NCI-H2171 (cell line): ENCODE measurements at places on chromosomes 4 and X.

GRCh38 chr4:81255524-81255923, 40.5 kb upstream of the PRKG2 start:
- DNase-seq: no peak

DNA sequence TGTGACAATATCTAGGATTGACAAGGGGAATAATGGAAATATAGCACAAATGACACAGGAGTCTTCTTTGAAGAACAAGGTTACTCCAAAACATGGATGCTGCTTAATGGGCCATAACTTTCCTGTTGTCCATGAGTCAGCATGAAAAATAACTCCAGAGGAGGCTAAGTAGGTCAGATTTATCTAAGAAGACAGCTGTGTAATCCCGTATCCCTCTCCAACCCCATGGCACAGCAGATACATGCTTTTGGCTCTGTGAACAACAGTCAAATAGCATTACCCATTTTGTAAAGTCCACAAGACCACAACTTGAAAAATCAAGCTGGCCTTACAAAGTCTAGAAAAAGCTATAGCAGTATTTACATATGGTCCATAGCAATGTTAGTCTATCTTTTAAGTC, 2.1 kb upstream of the TMEM131L start:
- no peak for DNase-seq

DNA sequence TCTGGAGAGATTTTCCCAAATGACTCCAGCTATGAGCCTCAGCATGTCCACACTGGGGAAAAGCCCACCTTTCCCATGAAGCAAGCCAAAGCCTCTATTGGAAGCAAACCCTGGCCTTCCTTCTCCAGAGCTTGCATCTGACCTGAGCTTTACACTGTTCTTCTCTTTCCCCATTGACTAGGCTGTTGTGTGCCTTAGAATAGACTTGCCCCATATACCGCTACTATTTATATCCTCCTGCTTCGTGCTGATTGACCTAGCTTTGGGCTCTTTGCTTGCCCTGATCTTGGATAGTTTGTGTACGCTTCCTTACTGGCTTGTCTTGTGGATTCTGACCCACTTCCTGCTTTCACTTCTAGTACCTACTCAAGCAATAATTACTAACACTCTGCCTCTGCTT, 30.9 kb downstream of the FAM9B start:
- no peak for DNase-seq

DNA sequence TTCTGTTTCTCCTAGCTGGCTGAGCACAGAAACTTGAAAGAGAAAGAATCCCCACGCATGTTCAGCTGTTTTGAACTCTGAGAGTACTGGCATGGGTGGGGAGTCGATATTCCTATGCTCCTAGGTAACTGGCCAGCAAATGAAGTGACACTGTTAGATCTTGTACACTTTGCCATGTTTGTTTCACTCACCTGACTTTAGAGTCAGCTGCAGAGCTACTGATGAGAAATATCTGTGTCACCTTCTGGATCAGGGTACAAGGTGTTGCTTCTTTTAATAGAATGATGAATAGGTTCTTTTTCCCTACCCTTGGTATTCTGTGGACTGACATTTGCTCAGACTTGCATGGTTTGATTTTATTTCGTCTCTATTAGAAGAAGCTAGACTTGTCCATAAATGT, 28.3 kb downstream of the OCRL start:
- no peak for DNase-seq

DNA sequence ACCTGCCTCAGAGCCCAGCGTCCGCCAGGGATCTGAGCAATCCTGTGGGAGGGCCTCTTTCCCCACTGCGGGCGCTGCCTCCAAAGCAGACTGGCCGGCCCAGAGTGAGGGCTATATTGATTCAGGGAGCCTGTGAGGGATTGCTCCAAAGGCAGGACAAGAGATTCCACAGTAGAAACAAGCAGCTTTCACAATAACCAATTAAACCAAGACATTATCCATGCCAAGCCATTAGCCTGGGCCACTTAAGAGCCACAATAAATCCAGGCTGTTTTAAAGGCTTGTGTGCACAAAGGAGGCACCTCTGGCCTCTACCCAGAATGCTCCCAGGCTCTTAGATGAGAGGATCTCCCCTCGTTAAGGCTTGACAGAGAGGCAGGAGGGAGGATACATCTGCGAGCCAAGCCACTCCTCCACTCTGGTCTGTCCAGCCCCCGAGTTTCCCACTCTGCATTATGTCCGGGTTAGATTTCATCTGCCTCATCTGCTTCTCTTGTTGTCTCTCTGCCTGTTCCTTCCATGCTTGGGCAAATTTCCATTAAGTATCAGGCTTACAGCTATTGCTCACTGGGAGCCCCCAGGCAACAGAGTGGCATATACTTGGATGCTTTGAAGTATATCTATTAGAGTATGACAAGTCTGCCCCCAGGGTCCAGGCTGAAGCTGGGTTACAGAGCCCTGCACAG, 357.9 kb downstream of the UNC5C start:
- no peak for DNase-seq

DNA sequence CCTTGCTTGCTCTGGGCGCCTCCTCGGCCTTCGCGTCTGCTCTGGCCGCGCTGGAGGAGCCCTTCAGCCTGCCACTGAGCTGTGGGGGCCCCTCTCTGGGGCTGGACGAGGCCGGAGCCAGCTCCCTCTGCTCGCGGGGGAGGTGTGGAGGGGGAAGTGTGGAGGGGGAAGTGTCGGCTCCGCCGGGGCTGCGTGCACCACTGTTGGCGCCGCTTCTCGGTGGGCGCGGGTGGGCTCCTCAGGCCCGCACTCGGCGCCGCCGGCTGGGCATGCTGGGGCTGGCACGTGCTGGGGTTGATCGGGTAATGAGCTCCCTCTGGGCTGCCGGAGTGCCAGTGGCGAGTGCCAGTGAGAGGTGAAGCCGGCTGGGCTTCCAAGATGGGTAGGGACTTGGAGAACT, 116.7 kb downstream of the CPXCR1 start:
- no peak for DNase-seq

- DNase-seq: no peak
Observed at GRCh38 chr4:7027284-7027683, 15.9 kb upstream of the TADA2B start.

DNA sequence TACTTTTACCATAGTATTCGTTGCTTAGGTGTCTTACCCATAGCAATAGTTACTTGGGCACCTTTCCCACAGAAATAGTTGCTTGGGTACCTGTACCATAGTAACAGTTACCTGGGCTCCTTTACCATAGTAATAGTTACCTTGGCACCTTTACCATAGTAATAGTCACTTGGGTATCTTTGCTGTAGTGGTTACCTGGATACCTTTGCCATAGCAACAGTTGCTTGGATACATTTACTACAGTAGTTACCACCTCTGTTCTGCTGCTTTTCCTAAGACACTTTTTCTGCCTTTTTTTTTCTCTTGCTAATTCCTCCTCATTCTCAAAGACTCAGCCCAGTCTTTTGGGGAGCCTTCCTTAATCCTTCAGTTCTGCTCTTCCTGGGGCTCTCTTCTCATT, 272.8 kb upstream of the PUDP start:
- DNase-seq: no peak

DNA sequence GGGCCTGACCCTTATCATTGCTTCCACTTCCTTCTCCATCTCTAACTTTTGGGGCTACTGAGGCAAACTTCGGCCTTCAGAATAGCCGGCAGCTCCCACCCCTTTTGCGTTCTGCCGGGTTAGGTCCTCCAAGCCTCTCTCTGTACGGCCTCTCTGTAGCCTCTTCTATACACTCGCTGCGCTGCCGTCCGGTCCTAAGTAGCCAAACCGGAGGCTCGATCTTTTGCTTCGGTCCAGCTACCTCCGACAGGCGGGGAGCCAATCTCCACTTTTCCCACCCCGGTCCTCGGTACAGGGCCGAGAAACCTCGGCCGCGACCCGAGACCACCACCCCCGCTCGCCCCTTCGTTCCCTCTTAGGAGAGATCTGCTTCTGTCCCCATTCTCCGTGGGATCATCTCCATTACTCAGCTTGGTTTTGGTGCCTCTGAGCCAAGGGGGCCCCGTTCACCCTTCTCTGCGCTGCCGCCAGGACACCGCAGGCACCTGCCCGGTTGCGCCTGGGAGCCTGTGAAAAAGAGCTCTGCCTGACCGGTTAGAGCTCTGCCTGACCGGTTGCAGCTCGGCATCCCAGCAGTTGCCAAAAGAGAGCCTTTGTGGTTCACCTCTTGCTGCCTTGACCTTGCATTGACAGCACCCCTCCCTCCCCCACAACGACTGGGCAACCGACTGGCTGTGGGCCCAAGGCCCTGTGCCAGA, 1.0 kb upstream of the HTR2C start:
- no peak for DNase-seq

DNA sequence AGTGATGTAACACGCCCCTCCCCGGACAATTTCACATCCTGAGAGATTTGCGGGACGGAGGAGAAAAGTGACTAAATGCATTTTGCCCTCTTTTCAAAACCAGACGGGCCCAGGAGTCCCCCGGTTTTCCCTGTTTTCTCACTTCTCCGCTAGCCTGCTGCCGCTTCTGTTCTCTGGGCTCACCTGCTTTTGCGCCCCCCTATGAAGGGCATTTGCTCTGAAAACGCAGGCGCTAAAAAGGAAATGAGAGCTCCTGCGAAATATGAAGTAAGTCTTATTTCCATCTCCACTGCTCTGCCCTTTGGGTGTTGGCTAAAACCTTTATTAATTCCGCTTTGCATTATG, 613 bp upstream of the TMEM47 start:
- DNase-seq: no peak

DNA sequence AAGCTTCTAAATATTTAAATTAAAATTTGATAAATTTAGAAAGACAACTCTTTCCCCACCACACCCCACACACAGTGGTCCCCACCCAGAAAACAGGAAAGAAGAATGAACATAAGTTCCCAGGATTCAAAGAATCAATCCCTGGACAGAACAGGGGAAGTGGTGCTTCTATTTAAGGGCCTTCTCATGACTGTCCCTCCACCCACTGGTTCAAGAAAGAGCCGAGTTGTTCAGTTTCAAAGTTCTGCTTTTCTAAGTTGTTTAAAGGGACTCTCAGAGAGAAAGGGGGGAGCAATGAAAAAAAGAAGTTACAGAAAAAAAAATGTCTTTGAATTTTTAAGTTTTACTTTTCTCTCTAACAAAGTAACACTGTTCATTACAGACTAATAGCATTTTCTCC, 195.8 kb downstream of the PDGFC start:
- no peak for DNase-seq

GRCh38 chr4:29043411-29043810, 1676.8 kb upstream of the PCDH7 start:
- no peak for DNase-seq

DNA sequence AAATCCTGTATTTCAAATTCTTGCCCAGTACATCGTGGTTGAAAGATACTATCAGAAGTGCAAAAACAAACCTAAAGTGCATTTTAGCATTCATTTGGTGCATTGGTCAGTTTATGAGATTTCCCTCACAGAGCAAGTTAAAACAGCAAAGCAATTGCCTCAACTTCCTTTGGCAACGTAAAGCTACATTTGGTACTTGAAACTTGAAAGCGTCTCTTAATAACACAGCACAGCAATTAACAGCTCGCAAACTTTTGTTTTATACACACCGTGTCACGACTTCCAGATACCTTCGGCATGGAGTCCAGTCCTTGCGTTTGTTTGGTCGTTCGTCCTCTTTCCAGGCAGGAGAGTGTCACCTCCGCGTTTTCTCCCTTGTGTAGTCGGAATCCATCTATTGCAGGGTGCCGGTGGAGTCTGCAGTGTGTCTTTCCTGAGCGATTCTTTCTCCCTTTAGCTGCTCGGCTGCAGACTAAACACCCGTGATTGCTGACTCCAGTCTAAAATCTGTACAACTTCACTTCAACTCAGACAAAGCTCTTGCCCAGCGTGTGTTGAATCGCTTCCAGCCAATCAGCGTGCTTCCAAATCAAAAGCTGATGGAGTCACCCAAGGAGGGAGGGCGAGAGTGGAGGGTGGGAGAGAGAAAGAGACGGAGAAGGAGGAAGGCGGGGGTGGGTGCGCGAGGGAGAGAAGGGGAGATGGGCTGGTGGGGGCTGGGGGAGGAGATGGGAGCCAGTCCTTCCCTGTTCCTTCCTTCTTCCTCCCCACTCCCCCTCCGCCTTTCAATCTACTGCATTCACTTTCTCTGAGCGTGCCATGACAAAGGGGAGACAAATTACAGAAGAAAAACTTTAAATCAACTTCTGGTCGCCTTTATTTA, at the start of gene PCDH18:
Gene PCDH18, minus strand, starts transcription at position 509 of the 883 bp plus-strand sequence. Its CDS starts 406 bp downstream, at position 103.
- peak; percentile 19 for DNase-seq

- DNase-seq: no peak
Observed at GRCh38 chr4:155400893-155401292, 24.1 kb upstream of the MAP9 start.

- no peak for DNase-seq
Observed at GRCh38 chr4:1400191-1400805, 5.9 kb downstream of the NKX1-1 start.

DNA sequence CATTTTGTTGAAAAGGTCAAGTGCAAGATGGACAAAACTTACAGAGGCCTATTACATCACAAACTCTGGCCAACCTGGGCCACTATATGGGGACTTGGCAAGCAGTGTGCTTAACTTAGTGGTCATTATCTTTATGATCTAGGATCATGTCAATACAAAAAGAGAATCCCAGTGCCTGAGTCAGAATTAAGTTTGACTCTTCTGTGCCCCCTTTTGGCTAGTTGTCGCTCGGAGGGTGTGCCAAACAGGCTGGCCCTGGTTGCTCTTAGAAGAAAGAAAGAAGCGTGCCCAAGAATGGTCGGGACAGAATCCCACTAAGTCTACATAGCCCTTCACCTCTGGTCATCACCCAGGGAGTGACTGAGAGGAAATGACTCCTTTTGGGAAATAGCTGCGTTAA, 100.1 kb downstream of the EIF4E start:
- DNase-seq: no peak

DNA sequence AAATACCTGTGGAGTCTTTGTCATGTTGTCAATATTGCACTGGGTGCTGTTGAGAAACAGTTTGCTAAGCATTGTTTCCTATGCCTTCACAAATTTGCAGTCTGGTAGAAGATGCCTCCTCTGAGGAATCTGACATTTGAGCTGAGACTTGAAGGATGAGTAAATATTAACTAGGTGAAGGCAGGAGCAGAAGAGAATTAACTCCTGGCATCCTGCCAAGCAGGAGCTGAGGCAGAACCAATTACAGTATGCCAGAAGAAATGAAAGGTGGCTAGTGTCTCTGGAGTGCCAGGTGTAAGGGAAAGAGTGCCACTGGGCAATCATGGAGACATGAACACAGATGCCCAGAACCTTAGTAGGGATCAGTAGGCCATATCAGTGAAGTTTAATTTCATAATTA, 1778.2 kb upstream of the PCDH10 start:
- DNase-seq: peak; percentile 68

DNA sequence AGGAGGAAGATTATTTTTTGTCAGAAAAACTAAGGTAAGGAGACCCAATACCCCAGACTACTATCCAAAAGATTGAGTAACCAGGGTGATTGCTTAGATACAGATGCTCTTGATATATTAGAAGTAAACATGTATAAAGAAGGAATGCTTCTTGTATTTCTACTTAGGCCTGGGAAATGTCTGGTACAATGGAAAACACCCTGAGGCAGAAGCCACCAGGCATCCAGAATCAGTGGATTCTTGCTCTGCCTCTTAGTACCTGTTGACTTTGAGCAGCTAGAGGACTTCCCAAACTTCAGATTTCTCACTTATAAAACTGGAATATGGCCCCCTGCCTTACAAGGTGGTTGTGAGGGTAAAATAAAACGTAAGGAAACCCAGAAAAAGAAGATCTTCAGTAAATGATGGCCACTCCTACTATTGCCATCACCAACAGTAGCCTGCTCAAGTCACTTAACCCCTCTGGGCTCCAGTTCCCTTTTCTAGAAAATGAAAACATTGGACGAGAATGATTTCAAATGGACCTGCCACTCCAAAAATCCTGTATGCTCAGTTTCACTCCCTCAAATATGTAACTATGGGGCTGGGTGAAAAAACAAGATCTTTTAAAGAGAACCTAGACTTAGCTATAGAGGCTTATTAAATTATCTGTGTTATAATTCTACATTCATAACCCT, 56.6 kb downstream of the AMELX start:
- no peak for DNase-seq

GRCh38 chr4:48332661-48333060, 8.7 kb upstream of the SLAIN2 start:
- no peak for DNase-seq
